ENCODE measurements at places on chromosomes 5 and 9.

DNA sequence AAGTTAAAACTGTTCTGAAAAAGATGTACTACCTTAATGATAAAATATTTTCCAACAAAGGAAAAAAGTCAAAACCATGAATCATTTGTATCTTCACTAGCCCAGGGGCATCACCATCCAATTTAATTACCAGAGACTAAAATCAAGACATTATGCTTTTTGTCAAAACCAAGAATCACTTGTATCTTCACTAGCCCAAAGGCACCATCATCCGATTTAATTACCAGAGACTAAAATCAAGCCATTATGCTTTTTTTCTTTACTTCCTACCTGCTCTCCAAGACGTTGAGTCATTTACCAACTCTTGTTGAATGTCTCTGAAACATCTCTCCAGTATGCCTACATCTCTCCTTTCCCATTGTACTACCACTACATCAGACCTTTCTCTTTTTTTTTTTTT, 37.9 kb downstream of the FBXO38 start:
- no peak for DNase-seq

GRCh38 chr5:112355058-112355685, 63.9 kb downstream of the EPB41L4A start:
- DNase-seq, result no peak

GRCh38 chr5:78751872-78752271, 103.3 kb upstream of the LHFPL2 start:
- DNase-seq, result no peak

GRCh38 chr5:119200795-119201194, 129.9 kb downstream of the DMXL1 start:
- DNase-seq, result no peak

DNA sequence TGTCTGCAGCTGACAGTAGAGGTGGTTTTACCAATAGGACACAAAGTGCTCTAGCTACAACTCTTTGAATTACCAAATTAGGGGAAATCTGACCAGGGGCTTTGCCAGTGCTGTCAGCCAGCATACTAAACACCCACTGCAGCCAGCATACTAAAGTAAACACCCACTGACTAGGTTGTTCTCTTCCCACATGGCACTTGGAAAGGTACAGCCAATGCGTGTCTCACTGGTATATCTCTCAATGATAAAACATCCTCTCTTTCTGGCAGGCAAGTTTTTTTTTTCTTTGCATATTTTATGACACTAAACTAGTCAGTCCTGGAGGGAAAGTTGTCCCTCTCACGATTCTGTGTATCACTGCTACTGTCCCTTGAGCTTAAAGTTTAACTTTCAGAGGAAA, 216.1 kb downstream of the TLE1 start:
- no peak for DNase-seq

Data from activated CD4-positive, CD25-positive, alpha-beta regulatory T cell treated with anti-CD3 and anti-CD28 coated beads, Interleukin-2, amount 50 U/mL, for 16 hours (primary cell).